T-helper 9 cell (primary cell): ENCODE measurements at places on chromosomes 2 and 18.

GRCh38 chr2:65969161-65969560, 465.8 kb upstream of the MEIS1 start:
- DNase-seq, result no peak

DNA sequence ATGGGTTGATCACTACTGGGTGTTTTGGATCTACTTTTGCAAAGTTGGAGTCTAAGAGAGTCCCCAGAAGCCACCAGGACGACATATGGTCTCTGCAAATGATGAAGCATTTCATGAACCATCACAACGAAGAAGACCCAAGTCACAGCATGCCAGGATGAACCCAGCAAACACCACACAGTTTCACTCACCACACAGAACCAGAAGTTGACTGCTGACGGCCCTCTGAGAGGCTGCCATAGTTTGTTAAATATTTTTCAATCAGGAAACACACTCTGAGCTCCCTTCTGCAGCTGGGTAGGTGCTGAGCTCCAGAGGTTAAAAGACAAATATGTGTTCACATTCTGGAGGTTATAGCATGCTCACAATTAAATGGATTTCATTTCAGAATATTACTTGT, 271.4 kb downstream of the DCDC2C start:
- no peak for DNase-seq

GRCh38 chr2:7953195-7953594, 728.7 kb upstream of the ID2 start:
- DNase-seq, result no peak

- DNase-seq, result no peak
These were observed 38.0 kb upstream of the GPAT2 start for GRCh38 chr2:96072746-96073145.

DNA sequence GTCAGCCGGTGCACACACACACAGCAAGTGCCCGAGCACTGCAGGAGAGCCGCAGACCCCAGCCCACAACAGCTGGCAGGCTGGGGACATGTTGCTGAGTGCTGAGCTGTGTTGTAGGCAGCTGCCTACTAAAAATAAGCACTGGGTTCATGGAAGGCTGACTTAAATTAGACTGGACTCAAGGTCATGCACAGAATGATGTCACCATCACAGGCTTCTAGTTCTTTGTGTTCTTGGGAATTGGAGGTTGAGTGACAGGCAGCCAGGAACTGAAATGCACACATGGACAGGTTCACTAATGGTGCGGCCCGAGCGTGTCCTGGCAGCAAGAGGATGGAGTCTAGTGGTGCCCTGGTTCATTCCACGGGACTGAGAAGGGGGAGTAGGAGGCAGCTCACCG, 71.3 kb downstream of the VWA3B start:
- no peak for DNase-seq

- DNase-seq, result no peak
These were observed 74.4 kb downstream of the UBE2E3 start for GRCh38 chr2:181054843-181055242.

- DNase-seq, result no peak
These were observed 84.4 kb downstream of the DGKD start for GRCh38 chr2:233438573-233439147.

GRCh38 chr18:61926532-61926931, 33.7 kb upstream of the RNF152 start:
- DNase-seq, result no peak
